Kidney tubule cell (primary cell): ENCODE measurements at places on chromosomes 16 and 17.
A peak's percentile ranks its signal among the peaks of the same experiment; 100 is the strongest.

DNA sequence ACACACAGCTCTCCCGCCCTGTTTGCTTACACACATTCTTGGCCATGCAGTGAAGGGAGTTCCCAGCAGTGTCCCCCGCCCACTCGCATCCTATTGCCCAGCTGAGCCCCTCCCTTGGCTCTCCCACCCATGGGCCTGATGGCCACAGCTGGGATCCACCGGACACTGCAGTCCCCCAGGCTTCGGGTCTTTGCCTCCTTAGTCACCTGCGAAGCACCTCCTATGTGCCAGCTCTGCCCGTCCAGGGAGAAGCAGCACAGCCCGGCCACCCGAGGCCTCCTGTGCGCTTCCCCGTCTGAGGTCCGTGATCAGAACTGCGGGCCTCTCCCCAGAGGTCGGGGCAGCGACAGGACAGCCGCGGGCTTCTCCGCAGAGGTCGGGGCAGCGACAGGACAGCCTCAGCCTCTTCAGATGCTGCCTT is 136.9 kb downstream of the BANP start:
- DNase-seq = no peak

DNA sequence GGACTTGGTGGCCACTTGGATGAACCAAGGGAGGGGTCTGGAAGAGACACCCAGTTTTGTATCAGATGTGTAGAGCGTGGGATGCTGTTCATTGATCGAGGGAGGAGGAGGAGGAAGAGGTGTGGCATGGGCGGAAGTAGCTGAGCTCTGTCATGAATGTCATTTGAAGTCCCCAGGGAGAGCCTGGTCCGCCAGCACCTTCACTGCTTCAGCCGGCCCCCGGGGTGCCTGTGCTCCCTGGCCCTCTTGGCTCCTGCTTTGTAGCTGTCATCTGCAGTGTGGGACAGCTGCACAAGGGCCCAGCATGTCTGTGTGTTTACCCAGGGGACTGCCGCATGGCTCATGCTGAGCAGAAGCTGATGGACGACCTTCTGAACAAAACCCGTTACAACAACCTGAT is 75.4 kb upstream of the RBL2 start:
- DNase-seq = no peak

GRCh38 chr17:7097940-7098339 is 16.7 kb downstream of the ASGR2 start:
- DNase-seq = no peak

GRCh38 chr16:29700253-29700987 is 21.4 kb downstream of the QPRT start:
- peak; percentile 90 for DNase-seq

- DNase-seq = peak; percentile 82
These were observed 58.8 kb downstream of the ZDHHC7 start for GRCh38 chr16:84952335-84953189.

GRCh38 chr17:10120109-10120485 is 78.3 kb downstream of the GAS7 start:
- no peak for DNase-seq

- DNase-seq = peak; percentile 83
These were observed 11.6 kb downstream of the KRT33A start for GRCh38 chr17:41338961-41339485.

- DNase-seq = peak; percentile 99
These were observed 965 bp upstream of the PHF12 start for GRCh38 chr17:28951991-28952975.

DNA sequence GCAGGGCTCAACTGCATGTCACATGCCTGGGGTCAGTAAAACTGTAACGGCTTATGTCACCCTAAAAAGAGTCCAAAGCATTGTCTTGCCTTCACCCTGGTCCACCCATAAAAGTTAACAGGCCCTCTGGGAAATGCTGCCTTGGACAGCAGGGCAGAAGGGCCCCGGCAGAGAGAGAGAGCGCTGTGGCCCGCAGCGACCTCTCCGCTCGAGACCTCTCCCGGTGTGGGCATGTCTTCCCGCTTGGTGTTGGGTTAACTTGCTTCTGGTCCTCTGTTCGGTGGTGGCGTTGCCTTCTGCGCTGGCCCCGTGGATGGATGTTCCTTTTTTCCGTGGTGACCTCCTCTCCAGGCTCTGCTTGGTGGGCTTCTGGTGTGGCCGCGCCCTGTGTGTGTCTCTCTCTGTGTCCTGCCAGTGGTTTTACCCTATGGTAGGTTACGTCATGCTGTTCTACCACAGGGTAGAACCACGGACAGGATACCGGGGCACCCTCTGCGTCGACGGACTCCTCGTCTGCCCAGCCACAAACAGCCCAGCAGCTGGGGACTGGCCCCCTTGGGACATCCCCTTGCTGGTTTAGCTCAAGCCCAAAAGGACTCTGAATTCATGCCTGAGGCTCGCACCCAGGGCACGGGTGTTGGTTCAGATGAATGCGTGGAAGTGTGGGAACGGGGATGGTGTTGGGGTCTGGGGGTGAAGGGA is 18.3 kb upstream of the CLEC18A start:
- no peak for DNase-seq

DNA sequence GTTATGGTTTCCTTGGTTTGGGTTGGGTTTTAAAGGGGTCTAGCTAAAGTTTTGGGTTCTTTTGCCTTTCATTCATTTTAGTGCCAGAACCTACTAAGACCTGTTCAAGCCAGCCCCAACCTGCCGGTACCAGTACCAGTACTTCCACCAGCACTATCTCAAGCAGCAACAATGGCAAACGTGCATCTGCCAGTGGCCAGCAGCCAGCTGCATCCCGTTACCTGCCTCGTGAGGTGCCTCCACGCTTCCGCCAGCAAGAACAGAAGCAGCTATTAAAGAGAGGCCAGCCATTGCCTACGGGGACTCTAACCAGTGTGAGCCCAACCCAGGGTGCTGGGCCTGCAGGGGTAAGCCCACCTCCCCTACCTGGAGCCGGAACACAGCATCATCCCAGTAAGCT is 72.9 kb downstream of the TNRC6C start:
- no peak for DNase-seq

DNA sequence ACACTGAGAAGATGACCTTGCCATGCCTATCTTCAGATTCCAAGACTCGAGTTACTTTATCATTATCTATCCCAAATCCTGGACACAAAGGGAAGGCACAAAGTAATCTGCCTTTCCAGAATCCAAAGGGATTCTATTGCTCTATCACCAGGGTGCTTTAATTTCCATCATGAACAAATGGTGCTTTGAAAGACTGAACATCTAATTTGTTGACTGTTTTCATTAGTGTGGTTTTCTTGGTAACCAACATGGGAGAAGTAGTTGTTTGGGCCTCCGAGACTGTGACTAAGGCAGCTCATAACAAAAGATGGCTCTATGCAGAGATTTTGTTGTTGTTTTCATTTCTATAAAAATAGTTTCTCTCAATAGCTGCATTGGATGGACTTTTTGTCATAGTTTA is 441.0 kb upstream of the SOX9 start:
- DNase-seq = no peak

- peak; percentile 92 for DNase-seq
These were observed 13.8 kb downstream of the CTRL start for GRCh38 chr16:67917852-67918236.

GRCh38 chr16:53048139-53048915 is 4.4 kb downstream of the CHD9NB start:
- DNase-seq = no peak
